Caco-2 (cell line): ENCODE measurements at places on chromosomes 11 and 22. TPM values are rescaled to one million over a fixed set of nuclear protein-coding genes. Genes with fewer than 3 reads are reported as not detected.

The BCO2 gene
- total RNA-seq = 1.3 and 2.2 TPM in 2 replicates

DNA sequence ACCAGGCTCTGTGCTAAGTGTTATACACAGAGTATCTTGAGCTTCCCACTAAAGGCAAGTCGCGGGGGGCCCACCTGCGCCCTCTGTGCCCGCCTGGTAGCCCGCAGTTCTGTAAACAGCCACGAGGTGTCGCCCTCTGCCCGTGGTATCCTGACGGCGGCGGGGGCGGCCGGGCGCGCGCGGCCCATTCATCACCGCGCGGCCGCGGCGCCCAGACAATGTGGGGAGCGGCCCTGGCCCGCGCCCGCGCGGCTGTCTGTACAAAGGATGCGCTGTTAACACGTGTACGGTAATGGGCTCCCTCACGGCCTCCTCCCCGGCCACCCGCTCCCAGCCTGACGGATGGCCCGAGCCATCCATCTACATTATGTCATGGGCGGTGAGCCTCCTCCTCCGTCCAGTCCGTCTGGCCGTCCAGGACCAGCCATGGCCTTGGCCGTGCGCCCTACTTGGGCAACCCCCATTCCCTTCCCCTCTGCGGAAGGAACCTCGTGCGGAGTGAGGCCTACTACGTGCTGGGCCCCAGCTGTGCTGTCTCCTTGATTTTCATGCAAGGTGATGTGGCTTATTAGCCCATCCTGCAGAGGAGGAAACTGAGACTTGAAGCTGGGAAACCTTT is 99.4 kb downstream of the MIAT start:
- no peaks in the 10 kb centered on the region for H3K4me1 ChIP-seq
- H3K27me3 ChIP-seq = no peaks in the 10 kb centered on the region
- DNase-seq = no peak

- H3K4me3 ChIP-seq = no peak overlapping the region
- H3K4me1 ChIP-seq = no peaks in the 10 kb centered on the region
- peak; percentile 34 for DNase-seq
- no peaks in the 10 kb centered on the region for H3K36me3 ChIP-seq
Measured at GRCh38 chr11:14148653-14149273, 186.2 kb downstream of the SPON1 start.

- peak overlapping the region; percentile 28 for H3K27ac ChIP-seq
- H3K27me3 ChIP-seq = no peaks in the 10 kb centered on the region
- peaks cover 29% of the 10 kb centered on the region for H3K4me1 ChIP-seq
- DNase-seq = peak; percentile 71
- H3K36me3 ChIP-seq = no peaks in the 10 kb centered on the region
Measured at GRCh38 chr11:72421351-72421750, 13.0 kb downstream of the CLPB start.

GRCh38 chr11:112247201-112247600 is 13.5 kb downstream of the PLET1 start:
- DNase-seq = no peak
- H3K36me3 ChIP-seq = no peaks in the 10 kb centered on the region
- peaks cover 15% of the 10 kb centered on the region for H3K4me1 ChIP-seq
- no peaks in the 10 kb centered on the region for H3K27me3 ChIP-seq

GRCh38 chr11:77276271-77276670 is 25.2 kb downstream of the GDPD4 start:
- no peak overlapping the region for H3K27ac ChIP-seq
- DNase-seq = no peak
- H3K27me3 ChIP-seq = no peaks in the 10 kb centered on the region; the same call in 1 of the 2 replicates

DNA sequence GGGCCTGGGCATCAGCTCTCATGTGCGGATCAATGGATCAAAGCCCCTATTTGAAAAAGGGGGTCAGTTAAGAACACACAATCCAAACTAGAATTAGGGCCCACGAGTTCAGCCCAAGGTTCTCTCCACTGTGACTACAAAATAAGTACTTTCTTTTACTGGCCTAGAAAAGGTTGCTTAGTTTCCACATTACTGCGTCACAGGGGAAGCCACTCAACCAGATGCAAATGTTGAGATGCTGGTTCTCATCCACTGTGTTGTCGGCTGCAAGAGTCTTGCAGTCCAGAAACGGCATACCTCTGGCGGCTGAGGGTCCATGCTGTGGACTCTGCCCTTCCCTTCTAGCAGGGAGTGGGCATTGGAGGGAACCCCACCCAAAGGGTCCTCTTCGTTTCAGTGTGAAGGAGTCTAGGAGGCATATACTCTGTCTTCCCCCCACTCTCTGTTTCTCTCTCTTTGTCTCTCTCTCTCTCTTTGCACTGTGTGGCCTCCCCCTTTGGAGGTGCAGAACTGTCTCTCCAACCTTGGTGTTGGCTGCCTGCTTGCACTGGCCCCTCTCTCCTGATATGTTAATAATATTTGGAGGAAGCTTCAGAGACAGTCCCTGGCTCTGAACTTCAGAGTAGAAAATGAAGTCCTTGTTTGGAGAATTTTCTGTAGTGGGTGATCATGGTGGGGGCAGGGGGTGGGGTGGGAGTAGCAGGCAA is 99.0 kb upstream of the NNMT start:
- H3K36me3 ChIP-seq = no peaks in the 10 kb centered on the region
- DNase-seq = no peak
- no peaks in the 10 kb centered on the region for H3K27me3 ChIP-seq
- no peaks in the 10 kb centered on the region; the same call in 1 of the 2 replicates for H3K4me1 ChIP-seq
- H3K4me3 ChIP-seq = no peak overlapping the region

DNA sequence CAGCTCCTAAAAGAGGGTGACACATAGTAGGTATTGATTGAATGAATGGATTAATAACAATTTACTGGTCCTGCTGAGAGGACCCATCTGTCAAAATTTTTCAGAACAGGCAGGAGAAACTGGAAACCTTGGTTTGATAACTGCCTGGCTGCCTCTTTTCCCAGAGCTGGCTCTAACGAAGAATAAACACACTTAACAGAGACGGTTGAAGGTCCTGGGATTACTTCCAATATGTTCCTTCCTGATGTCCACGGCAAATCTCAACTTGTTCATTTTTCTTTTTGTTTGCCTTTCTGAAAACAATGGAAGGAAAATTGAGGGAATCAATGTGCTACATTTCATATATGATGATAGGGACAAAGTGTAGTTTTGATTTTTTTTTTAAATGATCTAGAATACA is 76.5 kb upstream of the SYT13 start:
- H3K4me1 ChIP-seq = no peaks in the 10 kb centered on the region
- no peaks in the 10 kb centered on the region for H3K36me3 ChIP-seq
- peaks cover 2% of the 10 kb centered on the region for H3K27me3 ChIP-seq
- DNase-seq = no peak
- H3K4me3 ChIP-seq = no peak overlapping the region
